CD4-positive, alpha-beta T cell (primary cell): ENCODE measurements at places on chromosomes 13 and 19.

- no peak for DNase-seq
Measured at GRCh38 chr19:35179830-35180229, 25.3 kb downstream of the FXYD5 start.

DNA sequence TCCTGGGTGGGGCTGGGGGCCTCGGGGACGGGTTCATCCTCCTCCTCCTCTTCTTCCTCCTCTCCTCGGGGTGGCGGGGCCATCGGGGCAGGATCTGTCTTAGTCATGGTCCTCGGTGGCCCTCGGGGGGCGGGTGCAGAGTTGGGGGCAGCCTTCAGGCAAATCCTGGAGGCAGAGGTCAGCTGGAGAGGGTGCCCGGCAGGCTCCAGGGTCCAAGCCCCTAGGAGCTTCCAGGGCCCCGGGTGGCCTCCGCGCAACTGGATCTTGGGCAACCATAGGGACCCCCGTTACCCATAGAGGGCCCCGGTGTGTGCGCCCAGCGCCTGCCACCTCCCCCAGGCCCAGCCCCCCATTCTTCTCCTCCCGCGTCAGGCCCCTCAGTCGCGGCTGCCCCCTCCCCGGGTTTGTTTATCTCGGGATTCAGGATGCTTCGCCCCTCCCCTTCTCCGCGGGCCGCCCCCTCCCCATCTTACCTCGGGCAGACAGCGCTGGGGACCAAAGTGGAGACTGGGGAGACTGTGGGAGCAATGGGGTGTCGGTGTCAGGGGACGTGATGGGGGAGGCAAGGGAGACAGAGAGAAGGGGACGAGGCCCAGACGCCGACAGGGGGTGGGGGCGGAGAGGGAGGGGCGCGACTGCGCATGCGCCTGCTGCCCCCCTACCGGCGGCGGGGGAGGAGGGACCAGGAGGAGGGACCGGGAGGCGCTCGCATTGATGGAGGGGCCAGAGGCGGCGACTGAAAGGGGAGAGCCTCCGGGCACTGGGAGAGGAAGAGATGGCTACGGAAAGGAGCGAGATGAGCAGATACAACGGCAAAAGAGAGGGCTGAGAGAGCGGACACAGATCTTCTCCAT lies at the start of gene CLIP3:
CLIP3 (minus strand) TSS at position 623 of the 854 bp plus-strand sequence; CDS start at position 107, 516 bp downstream.
- peak; percentile 54 for DNase-seq

GRCh38 chr13:36366031-36366430 lies 19.8 kb upstream of the SPART start:
- no peak for DNase-seq

- DNase-seq: no peak
Measured at GRCh38 chr19:46862974-46863632, 2.3 kb downstream of the ARHGAP35 start.

GRCh38 chr13:78632996-78633395 lies 26.0 kb downstream of the OBI1 start:
- no peak for DNase-seq

- no peak for DNase-seq
Measured at GRCh38 chr19:47839913-47840312, 18.2 kb downstream of the CRX start.

DNA sequence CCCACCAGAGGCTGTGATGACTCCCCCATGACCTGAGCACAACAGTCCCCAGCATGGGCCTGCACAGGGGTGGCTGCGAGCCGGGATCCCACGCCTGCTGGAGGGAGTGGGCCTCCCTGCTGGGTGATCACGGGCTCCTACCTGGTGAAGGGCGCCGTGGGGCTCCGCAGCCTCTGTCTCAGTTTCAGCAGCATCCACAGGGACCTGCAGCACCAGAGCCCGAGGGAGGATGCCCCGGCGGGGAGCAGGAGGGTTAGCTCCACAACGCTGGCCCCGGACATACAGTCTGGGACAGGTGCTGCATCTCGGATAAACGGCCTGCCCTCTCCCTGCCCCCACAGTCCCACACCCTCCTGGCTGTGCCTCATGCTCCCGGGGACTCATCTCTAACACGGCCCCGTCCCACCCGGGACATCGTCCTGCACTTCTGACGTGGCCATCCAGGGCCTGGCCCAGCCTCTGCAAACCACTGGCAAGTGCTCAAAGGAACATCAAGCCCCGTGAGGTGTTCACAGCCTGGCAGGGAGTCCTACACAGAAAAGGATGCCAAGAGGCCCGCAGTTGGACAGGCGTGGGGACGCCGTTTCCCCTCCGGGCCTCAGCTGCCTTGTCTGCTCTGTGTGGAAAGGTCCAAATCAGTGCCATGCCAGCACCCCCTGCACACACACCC lies 10.5 kb downstream of the PEX11G start:
- DNase-seq: no peak
